NCI-H774 (cell line): ENCODE measurements at places on chromosomes 5 and 9.

GRCh38 chr5:54215233-54215736, 95.1 kb downstream of the ARL15 start:
- no peak for DNase-seq

GRCh38 chr9:89179540-89179894, 899 bp upstream of the SHC3 start:
- no peak for DNase-seq

- DNase-seq: peak; percentile 49
Observed at GRCh38 chr5:154395407-154396106, 50.2 kb upstream of the SAP30L start.

- DNase-seq: no peak
Observed at GRCh38 chr5:154273963-154274827, 83.7 kb downstream of the GALNT10 start.

GRCh38 chr5:173785866-173786265, 102.3 kb upstream of the CPEB4 start:
- no peak for DNase-seq

- DNase-seq: no peak
Observed at GRCh38 chr5:93331863-93332262, 249.2 kb downstream of the NR2F1-AS1 start.

- DNase-seq: no peak
Observed at GRCh38 chr9:91948101-91948596, 1.9 kb downstream of the ROR2 start.

DNA sequence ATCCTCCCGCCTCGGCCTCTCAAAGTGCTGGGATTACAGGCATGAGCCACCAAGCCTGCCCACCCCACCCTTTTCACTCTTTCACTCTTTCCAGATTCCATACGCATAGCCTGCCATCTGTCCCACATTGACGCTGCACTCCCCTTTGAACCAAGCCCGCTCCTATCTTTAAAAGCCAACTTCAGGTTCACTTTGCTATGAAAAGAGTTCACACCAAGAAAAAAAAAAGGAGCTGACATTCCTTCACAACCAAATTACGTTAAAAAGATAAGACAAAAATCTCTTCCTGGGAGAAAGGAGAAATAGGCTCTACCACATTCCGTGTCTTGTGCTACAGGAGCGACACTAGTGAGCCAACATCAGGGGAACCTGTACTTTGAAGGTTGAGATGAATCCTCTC, 41.5 kb downstream of the DMRT1 start:
- no peak for DNase-seq

DNA sequence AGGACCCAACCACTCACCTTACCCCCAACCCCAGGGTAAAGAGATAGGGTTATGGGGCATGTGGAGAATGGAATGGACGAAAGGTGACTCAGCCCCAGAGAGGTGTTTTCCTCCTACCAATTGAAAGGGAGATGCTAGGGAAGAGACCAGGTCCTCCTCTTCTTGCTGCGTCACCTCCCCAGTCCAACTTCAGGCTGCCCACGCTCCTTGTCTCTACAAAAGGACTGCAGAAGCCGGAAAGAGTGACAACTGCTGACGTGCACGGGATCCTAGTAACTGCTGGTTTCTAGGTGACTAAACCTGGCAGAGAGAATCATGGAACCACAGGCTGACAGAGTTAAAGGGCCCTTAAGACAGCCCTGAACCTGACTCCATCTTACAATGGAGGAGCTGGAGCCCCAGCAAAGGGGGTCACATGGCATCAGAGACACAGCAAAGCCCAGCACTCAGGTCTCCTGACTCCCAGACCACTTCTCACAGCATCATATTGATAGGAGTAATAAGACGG, 2.2 kb downstream of the GPX3 start:
- no peak for DNase-seq

DNA sequence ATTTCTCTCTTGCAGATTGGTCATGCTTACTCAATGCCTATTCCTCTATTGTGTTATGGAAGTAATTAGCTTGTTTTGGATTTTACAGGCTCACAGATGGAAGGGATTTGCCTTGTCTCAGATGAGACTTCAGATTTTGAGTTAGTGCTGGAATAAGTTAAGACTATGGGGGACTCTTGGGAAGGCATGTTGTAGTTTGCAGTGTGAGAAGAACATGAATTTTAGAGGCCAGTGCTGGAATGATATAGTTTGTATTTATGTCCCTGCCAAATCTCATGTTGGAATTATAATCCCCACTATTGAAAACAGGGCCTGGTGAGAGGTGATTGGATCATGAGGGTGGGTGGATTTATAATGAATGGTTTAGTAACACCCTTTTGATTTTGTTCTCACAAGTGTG, 6.1 kb upstream of the TUSC1 start:
- no peak for DNase-seq

DNA sequence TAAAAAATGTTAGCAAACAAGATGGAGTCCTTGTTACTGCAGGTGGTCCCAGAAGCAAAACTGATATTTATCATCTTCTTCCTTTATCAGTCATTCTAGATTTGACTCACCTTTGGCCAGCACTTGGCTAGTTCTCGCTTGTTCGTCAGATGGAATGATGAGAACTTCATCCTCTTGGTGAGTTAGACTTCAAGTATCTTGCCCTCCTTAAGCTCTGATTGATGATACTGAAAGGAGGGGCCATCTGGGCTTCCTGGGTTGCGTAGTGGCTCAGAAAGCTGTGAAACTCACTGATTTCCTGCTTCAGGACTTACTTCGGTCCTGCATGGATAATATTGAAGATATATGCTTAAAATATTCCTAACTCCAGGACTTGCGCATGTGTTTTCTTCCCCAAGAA, 1248.2 kb upstream of the CDH9 start:
- no peak for DNase-seq

- DNase-seq: no peak
Observed at GRCh38 chr9:114266969-114267368, 55.9 kb upstream of the ORM1 start.

DNA sequence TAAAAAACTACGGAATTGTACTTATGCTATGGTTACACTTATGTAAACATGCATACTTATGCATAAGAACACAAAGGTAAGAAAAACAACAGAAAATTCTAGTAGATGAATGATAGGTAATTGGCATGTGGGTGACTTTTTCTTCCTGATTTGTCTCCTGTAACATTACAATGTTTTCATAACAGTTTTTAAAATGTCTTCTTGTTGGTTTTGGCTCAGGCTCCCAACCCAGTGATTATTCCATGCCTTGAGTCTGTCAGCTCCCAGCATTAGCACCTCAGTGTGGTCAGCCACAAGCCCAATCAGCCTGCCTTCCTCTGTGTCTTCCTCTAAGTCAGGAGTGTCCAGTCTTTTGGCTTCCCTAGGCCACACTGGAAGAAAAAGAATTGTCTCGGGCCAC, 7.9 kb upstream of the FOXE1 start:
- no peak for DNase-seq

DNA sequence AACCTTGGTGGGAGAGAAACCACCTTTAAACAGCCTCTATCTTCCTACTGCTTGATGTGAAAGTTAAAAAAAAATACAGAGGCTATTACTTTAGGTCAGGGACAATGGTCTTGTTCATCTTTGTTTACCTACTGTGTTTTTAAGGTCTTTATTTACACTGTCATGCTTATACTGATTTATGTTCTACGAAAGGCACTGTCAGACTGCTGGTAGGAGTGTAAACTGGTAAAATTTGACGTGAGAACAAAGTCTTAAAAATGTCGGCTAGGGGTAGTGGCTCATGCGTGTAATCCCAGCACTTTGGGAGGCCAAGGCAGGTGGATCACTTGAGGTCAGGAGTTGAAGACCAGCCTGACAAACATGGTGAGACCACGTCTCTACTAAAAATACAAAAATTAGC, 42.1 kb upstream of the ELOVL7 start:
- DNase-seq: peak; percentile 9

DNA sequence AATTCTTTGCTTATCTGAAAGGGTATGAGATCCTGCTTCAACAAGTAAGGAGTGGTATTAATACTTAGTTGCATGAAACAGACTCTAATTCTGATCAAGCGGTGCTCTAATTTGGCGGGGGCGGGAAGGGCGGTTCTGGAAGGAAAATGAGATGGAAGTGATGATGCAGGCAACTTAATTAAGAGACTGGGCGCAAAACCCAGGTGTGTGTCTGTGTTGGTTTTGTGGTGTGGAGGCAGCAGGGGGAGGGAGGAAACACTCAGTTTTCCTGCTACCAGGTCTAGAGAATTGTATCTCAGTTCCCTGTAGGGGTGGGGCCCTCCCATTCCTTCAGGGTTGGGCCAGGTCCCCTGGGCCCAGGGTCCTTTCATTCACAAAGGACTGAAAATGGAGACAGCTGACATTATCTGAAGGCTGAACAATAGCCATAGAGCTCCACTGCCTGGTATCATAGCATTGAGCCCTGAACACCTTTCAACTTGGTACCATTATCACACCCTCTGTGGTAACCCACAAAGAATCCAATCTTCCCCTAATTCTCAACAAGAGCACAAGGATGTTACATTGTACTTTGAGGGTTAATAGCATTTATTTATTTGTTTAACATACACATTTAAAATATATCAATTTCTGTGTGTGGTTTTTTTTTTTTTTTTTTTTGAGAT, 17.2 kb upstream of the C5orf47 start:
- no peak for DNase-seq

- no peak for DNase-seq
Observed at GRCh38 chr5:169112016-169112415, 188.9 kb downstream of the SLIT3 start.

- no peak for DNase-seq
Observed at GRCh38 chr9:105316703-105317102, 72.3 kb downstream of the SLC44A1 start.

DNA sequence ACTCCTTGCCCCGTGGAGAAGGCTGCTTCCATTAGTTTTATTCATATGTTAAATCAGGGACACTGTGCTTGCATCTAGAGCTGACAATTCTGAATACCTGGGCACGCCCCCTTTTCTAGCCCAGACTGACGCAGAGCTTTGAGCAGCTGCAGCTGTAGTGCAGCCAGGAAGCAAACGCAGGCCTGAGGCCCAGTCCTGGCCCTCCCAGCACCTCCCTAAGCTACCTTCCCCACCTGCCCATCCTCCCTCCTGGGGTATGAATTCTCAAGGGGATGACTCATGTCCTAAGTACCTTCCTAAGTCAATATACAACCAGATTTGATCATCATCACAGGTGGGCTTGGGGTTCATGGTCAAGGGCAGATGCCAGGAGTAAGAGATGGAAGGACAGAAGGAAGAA, 3.5 kb downstream of the PHF19 start:
- no peak for DNase-seq

DNA sequence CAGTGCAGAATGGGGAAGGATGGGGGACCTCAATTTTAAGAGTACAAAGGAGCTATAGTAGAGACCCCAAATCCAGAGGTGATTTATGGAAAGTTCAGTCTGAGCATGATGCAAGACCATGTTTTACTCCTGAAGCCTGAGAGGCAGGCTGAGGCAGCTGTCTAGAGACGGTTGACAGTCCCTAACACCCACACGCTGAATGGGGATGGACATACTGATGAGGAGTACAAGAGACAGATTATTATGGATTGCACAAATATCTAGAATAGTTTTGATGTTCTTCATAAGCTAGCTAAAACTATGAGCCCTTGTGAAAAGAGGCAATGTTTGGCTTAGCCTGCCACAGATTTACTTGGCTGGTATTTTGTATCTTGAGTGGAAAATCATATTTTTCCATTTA, 64.5 kb downstream of the PRR16 start:
- no peak for DNase-seq
